ENCODE measurements at places on chromosomes 11 and 22.

GRCh38 chr22:35258191-35258988, 1.1 kb downstream of the HMGXB4 start:
- no peak for DNase-seq

DNA sequence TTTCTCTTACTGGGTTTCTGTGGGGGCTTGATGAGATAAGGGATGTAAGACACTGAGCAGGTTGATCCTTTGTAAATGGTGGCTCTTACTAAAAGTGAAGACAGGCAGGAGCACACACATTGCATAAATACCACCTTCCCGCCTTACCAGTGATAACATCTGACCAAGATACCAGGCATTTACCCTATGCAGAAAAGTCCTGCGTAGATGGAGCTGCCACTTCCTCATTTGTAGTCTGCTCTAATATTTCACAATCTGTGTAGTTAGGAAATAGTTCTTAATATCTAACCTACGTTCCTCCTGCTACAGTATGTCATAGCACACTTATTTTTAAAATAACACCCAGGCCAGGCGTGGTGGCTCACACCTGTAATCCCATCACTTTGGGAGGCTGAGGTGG, 23.9 kb upstream of the SWAP70 start:
- DNase-seq: no peak

GRCh38 chr22:33883561-33883960, 36.7 kb downstream of the LARGE1 start:
- no peak for DNase-seq

- DNase-seq: no peak
These were observed 2.6 kb downstream of the KCNJ5 start for GRCh38 chr11:128893578-128894285.
